Stimulated activated CD4-positive, alpha-beta T cell treated with anti-CD3 and anti-CD28 coated beads, TNF-alpha, amount 100 ng/mL, for 1 hour (primary cell): ENCODE measurements at places on chromosomes 7 and 10.

GRCh38 chr7:75892634-75893272 is 13.9 kb downstream of the RHBDD2 start:
- DNase-seq, result no peak

DNA sequence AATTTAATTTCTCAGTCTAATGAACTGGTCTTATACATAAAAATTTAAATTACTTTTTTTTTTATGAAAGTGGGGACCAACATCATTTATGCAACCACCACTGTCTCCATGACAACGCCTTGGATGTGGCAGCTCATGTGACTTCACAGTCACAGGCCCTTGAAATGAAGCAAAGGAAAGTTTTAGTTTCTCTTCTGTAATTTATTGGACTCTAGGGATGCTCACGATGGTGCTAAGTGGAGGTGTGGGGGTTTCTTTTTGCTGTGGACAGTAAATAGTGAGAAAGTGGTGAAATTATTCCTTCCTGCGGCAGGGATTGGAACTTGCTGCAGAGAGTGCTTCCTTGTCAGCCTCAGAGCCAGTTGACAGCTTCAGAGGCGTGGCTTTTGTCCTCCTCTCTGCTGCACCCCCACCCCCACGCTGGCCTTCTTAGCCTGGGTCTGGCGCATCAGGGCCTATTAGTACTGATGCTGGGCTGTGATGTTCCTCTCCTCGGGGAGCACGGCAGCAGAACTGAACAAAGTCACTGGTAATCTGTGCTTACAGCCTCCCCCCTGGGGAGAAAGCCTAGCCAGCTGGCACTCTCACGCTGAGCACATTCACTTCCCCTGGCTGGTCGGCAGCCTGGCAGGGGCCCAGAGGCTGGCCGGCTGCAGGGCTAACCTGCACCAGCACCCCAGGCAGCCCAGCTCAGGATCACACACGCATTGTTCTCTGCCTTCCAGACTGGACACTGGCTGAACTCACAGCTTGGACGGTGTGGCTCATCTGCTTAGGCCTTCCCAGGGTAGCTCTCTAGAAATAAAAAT is 517.5 kb upstream of the GALNT17 start:
- no peak for DNase-seq

DNA sequence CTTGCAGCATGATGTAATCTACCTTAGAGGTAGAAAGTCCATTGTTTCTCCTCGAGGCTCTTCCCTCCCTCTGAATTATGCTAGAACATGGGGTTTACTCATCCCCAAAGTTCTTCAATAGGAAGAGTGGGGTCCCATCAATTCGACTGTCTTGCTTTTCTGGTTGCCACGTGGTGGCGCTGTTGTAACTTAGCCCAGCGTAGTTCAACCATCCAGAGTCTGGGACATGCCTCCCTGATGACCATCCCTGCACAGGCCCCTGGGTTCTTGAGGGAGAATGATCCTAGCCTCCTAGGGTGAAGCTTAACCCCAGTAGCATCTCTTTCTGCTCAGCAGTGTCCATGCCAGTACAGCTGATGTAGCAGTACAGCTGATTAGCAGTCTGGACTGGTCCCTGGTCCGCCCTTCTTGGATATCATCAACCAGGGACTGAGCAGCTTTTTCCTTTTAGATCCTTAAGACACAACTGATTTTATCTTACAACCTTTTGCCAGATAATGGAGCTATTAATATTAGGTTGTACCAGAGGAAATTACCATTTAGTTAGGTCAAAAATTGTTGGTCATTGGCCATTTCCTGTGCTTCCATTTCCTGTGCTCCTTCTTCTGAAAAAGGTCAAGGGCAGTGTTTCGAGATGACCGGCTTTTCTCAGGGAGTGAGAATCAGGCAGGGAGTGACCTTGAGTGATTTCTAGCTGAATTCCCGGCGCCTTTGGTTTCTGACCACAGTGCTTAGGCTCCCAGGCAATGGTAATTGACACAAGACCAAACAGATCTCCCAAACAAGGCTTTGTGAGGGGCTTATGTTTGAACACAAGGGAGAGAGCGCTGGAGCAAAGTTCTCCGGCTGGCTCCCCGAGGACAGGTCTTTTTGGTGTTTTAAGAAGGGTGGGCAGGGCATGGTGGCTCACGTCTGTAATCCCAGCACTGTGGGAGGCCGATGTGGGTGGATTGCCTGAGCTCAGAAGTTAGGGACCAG is 65.4 kb downstream of the TACC2 start:
- no peak for DNase-seq

- DNase-seq, result no peak
Measured at GRCh38 chr7:135001390-135002165, 15.3 kb downstream of the AGBL3 start.

DNA sequence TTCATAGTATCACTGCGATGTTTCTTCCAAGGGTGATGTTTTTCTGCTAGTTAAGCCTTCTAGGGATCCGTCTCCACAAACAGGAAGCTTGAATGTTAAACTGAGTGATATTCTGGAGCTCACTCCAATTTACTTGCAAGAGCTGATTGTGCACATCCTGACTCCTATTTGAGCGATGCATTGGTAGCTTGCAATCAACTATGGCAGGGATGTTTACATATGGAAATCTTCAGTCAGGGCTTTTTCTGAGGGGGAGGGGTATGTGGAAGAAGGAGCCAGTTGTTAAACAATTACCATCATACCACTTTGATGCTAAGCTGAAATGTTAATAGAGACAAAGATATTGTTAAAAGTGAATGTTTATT is 43.2 kb upstream of the NXPH1 start:
- no peak for DNase-seq

- DNase-seq, result no peak
Measured at GRCh38 chr7:139917851-139918250, 88.8 kb downstream of the TBXAS1 start.

GRCh38 chr7:88758381-88759229 is 895 bp upstream of the ZNF804B start:
- DNase-seq, result no peak

- no peak for DNase-seq
Measured at GRCh38 chr7:98998821-98999725, 120.7 kb downstream of the TRRAP start.

DNA sequence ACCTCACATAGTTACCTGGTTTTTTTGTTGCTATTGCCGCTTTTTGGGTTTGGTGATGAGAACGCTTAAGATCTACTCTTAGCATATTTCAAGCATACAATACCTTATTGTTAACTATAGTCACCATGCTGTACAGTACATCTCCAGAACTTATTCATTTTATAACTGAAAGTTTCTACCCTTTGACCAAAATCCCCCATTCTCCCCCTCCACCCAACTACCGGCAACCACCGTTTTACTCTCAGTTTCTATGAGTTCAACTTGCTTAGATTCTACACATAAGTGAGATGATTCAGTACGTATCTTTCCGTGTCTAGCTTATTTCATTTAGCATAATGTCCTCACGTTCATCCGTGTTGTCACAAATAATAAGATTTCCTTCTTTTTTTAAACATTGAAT is 86.7 kb upstream of the IL6 start:
- no peak for DNase-seq

DNA sequence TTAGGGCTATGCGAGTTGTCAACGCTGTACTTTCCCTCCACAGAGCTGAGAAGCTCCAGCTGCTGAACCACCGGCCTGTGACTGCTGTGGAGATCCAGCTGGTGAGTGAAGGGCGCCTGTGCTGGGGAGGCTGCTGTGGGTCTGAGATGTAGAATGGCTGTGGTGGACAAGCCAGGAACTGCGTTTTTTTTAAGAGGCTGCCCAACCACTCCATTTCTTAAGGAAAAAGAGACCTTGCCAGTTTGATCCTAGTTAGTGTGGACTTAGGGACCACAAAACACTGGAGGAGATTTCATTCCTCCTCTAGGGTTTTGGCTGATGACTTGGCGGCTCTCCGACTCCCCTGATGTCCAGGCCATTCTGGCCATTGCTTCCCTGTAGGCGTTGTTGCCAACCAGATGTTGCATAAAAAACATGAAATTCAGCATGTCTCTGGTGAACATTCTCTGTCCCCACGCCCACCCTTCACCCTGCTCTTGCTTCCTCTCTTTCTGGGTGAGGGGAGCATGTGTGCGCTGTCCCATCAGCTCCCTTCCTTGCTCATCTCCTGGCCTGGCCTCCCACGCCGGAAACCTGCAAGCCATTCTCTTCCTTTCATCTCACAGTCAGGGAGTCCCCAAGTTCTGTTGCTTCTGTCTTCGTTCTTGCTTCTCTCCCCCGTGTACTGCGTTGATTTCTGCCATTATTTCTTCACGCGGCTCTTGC is 30.9 kb downstream of the CRCP start:
- DNase-seq, result no peak

- DNase-seq, result no peak
Measured at GRCh38 chr10:80110986-80111385, 21.5 kb upstream of the PLAC9 start.

DNA sequence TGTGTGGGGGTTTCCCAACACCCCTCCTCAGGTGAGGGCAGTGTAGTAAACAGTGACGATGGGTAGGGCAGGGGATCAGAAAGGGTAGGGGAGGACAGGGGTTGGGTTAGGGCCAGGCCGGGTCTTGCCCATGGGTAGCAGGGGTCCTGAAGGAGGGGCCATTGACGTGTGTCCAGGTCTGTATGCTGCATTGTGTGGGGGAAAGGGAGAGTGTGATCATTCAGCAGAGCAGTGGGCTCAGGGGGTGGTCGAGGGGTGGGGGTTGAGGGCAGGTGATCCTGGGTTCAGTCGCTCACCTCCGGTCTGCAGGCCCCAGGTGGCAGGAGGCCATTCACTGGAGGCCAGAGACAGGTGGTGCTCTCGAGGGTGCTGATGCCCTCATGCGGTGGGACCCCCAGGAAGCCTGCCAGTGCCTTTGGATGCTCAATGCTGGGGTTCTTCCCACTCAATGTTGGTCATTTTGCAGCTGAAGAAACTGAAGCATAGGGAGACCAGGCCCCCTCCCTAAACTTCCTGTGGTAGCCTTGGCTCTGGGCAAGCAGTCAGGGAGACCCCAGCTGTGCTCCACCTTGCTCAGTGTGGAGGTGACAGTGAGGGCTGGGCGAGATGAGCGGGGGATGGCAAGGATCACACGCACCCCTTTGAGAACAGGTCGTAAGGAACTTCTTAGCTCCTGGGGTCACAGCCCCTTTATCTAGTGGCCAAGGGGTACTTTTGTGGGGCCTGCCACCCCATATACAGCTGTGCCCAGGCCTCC is 48.8 kb upstream of the CAMK2B start:
- no peak for DNase-seq

GRCh38 chr10:26441491-26442214 is 3.5 kb downstream of the APBB1IP start:
- no peak for DNase-seq

DNA sequence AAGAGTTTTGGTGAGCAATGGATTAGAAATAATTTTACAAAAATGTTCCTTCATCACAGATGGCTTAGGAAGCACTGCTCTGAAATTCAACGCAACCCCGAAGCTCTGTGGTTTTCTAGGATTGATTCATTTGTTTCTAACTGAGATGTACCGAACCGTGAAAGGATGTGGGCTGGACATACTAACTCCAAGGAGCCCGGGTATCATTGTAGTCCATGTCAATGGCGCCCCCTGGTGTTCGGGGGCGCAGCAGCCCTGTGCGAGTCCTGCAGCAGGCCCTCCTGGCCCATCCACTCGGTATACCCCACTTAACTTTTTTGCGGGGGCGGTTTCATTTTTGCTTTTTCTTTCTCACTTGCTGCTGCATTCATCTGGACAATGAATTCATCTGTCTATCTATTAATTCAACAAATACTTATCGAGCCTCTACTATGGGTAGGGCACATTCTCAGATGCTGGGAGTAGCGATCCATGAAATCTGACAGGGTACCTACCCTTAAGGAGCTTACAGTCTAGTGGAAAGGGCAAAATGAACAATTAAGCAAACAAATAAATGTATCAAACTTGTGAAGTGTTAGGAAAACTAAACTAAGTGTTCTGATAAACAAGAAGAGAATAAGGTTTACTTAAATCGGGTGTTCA is 25.2 kb upstream of the ITPRID1 start:
- no peak for DNase-seq

DNA sequence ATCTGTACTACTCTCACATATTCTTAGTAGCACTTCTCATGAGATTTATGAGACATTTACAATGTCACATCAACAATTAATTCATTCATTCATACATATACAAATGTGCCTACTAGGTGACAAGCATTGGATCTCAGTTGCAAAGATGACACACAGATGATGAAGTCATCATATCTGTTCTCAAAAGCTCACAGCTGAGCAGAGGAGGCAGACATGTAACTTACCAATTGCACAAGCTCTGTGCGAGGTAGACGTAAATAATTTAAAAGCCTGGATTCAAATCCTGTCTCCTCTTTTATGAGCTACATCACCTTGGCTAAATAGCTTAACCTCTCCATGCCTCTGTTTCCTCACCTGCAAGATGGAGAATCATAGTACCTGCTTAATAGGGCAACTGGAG is 109.4 kb upstream of the FAM133B start:
- DNase-seq, result no peak

GRCh38 chr7:77222065-77222464 is 22.4 kb upstream of the FGL2 start:
- DNase-seq, result no peak

DNA sequence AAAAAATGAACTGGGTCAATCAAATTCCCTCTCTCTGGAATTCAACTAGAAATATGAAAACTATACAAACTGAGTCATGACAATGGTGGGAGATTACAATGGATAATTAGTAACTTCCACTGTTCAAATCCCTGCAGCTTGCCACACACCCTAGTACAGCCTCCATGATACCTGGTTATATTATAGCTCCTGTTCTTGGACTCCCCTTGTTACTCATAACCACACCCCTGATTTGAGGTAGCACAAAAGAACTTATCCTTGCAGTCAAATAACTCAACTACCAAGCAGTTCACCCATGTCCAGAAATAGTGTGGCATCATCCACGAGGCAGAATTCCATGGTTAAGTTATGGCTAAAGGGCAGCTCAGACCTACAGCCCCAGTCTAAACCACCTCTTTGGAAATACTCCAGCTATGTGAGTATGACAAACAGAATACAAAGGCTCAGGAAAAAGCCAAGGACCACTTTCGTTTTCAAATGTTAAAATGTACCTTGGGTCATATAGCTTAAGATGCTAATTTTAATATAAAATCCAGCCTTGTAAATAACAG is 164.7 kb downstream of the CPEB3 start:
- DNase-seq, result no peak

GRCh38 chr10:86953747-86954680 is 3.4 kb downstream of the MMRN2 start:
- no peak for DNase-seq

DNA sequence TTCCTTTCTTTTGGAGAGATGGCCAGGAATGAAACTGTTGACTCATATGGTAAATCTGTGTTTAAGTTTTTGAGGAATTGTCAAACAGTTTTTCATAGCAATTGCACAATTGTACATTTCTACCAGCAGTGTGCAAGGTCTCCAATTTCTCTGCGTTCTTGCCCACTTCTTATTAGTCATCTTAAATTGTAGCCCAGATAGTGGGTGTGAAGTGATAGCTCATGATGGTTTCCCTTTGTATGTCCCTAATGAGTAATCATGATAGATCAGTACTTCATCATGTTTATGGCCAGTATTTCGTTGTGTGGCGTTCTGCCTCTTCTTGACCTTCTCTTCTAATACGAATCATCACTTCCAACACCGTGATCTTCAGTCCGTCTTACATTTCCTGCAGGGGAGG is 136.3 kb downstream of the DOCK1 start:
- DNase-seq, result no peak
